ENCODE measurements at places on chromosomes 12 and 14.

DNA sequence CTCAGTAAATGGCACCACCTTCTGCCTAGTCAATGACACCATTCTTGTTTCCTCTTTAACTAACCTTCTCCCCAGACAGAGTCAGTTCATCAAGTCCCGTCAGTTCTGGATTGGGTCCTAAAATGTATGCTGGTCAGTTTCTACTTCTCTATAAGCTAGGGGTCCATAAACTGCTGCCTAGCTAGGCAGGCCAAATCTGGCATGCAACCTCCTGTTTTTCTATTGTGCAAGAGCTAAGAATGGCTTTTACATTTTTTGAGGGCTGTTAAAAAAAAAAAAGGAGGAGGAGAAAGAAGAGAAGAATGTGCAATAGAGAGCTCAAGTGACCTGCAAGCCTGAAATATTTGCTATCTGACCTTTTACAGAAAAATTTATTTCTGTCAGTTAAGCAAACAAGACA is 6.4 kb upstream of the TMED10 start:
- DNase-seq = no peak

GRCh38 chr12:93125126-93125525 is 196.0 kb upstream of the EEA1 start:
- no peak for DNase-seq

- no peak for DNase-seq
These were observed 149.6 kb downstream of the PLXNC1 start for GRCh38 chr12:94297876-94298505.

- DNase-seq = no peak
These were observed 125.7 kb upstream of the TRHDE start for GRCh38 chr12:72146495-72146894.

DNA sequence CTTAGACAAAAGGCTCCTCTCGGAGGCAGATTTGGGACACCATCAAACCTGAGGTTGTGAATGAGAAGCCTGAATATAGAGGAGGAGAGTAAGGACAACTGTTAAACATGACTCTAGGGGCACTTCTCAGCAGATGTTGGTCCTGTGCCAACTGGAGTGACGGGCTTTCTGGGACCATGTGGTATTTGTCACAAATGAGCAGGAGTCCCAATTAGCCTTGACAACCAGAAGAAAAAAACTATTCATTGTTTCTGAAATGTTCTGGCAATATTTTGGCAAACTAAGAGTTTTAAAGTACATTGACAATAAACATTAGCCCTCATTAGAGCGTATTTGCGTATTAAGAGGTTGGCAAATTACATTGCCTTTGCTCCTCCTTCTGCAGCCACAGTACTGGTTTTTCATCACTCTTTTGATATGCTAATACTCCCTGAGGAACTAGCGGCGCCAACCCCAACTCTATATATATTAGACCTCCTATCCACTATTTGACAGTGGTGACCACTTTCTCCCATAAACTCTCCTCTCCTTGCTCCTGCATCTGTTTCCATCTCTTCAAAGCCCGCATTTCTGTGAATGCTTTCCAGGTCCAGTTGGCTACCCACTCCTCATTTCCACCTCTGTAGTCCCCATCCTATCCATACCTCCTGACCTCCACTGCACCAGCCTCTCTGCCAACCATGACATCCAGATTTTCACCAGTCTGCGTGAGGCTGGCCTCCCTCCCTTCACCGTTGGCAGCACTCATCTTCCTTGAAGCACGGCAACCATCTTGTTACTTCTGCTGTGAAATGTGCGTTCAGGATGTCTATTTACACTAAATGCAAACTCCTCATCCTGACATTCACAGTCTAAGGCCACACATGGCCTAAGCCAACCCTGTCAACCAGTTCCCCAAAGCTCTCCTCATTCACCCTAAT is 100.7 kb downstream of the ZFC3H1 start:
- DNase-seq = no peak

GRCh38 chr14:34355584-34356263 is 106.3 kb downstream of the SPTSSA start:
- no peak for DNase-seq

Data from HuH-7 (cell line).